ENCODE measurements at places on chromosomes 13 and 19.

GRCh38 chr13:51704399-51705313 is 99.3 kb downstream of the DHRS12 start:
- no peak for DNase-seq

GRCh38 chr19:35718345-35719041 is 690 bp downstream of the KMT2B start:
- DNase-seq = peak; percentile 65

- DNase-seq = no peak
Observed at GRCh38 chr13:101144808-101145419, 271.4 kb downstream of the NALCN start.

- DNase-seq = peak; percentile 61
Observed at GRCh38 chr13:44331912-44332851, 41.4 kb upstream of the SERP2 start.

DNA sequence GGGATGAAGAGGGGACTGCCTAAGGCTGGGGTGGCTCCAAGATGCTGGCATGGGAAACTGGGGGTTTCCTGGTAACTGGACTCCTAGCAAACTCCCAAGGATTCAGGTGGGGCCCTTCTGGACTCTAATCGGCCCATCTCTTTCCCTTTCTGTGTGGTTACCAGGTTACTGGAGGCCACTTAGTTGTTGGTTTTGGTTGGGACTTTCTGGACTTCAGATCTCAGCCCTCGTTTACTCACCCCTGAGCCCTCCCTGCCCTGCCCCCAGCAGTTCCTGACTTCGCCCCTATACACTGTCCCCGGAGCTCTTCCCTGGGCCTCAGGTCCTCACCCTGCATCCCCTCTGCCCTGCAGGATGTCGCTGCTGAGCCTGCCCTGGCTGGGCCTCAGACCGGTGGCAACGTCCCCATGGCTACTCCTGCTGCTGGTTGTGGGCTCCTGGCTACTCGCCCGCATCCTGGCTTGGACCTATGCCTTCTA is 328 bp downstream of the CYP4F12 start:
- no peak for DNase-seq

- DNase-seq = no peak
Observed at GRCh38 chr19:47539747-47540311, 25.0 kb upstream of the NAPA start.

- DNase-seq = no peak
Observed at GRCh38 chr13:98664047-98664446, 87.1 kb upstream of the STK24 start.

- DNase-seq = no peak
Observed at GRCh38 chr19:11552666-11553372, 6.2 kb downstream of the ELOF1 start.

DNA sequence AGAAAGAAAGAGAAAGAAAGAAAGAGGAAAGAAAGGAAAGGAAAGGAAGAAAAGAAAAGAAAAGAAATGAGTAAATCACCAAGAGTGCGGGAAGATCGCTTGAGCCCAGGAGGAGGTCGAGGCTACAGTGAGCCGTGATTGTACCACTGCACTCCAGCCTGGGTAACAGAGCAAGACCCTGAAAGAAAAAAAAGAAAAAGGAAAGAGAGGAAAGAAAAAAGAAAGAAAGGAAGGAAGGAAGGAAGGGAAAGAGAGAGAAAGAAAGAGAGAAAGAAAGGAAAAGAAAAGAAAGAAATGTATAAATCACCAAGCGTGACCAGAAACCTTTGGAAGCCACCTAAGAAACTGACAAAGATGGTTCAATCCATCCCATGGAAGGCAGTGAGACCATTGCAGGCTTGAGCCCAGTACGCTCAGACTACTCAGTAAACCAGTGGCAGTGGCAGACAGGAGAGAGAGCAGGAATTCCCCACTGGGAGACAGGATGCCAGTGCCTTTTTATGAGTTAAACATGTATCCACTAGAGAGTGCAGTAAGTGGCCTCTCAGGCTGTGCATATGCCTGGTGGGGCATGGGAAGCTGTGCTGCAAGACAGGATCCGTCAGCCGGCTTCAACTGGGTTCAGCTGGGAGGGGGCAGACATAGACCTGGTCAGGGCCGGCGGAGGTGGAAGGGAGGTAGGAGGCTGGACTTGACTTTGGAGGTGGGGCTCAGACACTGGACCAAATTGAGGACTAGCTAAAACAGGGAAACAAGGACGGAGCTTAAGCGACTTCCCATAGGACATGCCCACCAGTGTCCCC is 4.8 kb downstream of the GPR42 start:
- DNase-seq = no peak

DNA sequence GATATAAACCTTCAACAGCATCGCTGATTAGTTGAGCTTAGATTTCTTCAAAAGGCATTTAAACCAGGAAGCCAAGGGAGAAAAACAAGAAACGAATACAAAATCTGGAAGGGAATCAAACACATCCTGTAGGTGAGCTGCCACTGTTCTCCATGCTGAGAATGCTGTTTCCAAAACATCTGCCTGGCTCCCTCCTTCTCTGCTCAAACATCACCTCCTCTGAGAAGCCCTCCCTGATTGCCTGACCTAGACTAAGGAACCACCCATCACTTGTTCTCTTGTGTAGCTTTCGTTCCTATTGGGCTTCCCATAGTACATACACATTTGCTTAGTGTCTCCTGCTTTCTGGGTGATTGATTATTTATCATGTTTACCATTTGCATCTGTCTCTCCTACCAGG is 152.7 kb downstream of the CACNA1A start:
- no peak for DNase-seq

DNA sequence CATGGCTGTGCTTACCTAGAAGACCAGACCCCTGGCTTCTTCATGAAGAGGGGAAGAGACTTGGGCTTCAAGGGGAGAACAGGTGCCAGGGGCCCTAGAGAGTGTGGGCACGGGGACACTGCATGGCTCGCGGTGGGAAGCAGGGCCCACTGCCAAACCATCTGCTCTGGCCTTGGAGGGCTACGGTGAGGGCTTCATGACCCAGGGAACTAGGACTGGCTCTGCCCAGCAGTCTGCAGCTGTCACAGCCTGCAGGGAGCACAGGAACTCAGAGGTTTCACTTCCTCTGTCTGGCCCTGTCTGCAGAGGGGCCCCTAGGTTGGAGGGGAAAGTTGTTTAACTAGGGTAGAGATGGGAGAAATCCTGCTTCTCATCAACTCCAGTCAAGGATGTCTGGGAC is 4.3 kb downstream of the ERCC1 start:
- DNase-seq = no peak

- no peak for DNase-seq
Observed at GRCh38 chr13:28258417-28258816, 120.1 kb downstream of the PAN3 start.

DNA sequence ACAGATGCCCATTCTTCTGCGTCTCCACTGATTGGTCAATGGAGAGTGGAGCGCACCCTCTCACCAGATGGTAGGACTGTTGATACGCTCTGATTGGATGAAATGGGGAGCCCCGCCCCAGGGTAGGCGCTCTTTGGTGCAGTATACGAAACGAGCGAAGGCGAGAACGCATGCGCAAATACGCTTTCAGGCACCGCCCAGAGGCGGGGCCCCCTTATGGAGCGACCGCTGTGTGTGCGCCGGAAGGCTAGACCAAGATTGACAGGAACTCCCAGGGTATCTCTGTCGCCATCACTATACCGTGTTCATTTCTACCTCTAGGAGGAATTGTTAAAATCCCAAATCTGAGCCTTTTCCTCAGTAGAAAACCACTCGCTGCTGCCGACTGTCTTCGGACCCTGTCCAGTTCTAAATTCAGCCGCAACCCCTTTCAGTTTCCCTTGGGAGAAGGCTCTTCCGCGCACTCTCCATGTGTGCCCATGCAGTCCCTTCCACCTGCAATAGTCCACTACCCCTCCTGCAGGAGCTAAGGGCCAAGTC is 720 bp upstream of the HNRNPL start:
- no peak for DNase-seq

DNA sequence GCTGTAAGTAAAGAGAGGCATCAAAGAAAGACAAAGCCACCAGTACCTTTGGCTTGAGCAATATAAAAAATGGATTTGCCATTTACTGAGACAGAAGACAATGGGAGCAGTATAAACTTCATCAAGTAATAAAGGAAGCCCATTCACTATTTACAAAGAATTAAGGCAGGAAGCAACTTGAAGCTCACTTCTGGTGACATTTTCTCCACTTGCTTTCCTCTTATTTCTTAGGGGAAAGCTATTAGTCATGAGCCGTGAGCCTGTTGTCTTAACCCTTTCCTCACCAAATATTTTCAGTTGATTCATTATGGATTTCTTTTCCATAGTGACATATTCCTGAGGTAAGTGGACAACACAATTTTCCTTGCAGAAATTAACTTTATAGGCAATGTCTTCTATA is 156.8 kb downstream of the DNAJC3 start:
- no peak for DNase-seq

GRCh38 chr19:37413313-37414084 is 42.6 kb downstream of the ZNF527 start:
- no peak for DNase-seq

GRCh38 chr19:33532859-33533460 is 11.4 kb upstream of the PEPD start:
- no peak for DNase-seq

DNA sequence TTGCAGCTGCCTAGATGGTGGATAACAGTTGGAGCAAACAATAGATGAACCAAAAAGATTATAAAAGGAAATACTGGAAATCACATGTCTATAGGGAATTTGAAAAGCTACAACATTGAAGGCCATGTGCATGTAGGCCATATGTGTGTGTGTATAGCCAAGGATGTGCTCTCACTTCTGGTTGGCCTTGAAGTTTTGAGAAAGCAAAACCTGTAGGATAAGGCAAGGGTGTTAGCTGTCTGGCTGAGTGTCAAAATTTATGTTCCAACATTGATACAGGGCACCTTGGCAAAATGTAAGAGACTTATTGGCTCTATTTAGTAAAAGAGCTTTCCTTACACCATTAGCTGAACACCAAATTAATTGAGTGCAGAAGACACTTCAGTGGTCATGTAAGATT is 1723.6 kb upstream of the PCDH20 start:
- no peak for DNase-seq

DNA sequence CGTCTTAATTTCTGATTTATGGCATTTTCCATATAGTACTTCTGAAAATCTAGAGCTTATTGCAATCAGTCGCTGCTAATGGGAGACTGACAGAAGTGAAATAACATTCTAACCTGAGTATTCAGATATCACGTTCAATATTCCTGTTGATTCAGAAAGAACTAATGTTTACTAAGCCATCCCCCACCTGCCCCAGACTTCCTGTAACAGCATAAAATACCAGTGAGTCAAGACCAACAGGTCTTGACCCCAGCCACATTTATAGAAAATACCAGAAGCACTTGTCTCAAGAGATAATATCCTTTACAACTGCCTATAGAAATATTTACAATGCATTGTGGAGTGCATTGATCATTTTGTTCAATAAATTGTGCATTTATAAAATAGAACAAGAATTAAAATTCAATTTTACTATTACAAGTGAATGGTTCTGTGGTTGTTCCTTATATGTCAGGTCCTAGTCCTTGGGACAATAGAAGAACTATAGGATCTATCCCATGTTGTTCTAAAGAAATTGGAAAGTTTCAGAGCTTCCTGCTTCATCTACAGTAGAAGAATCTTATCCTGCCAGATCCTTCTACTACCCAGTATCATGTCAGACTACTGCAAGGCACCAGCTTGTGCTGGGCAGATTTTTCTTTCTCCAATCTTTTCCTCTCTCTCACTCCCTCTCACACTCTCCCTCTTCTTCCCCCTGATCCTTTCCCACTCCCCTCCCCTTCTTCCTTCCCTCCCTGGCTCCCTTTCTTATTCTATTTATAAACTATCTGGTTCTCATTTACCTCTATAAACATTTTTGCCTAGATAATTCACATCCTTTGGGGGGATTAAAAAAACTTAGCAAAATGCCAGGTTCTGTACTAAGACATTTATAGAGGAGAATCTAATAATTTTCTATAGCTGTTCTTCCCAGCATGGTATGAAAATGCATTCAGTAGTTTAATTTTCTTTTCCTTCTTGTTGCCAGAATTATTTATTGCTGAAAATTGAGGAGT is 629.9 kb downstream of the DIAPH3 start:
- DNase-seq = no peak

- DNase-seq = no peak
Observed at GRCh38 chr19:13117176-13117771, 734 bp upstream of the TRMT1 start.

- DNase-seq = no peak
Observed at GRCh38 chr13:42380420-42381164, 108.6 kb downstream of the AKAP11 start.

DNA sequence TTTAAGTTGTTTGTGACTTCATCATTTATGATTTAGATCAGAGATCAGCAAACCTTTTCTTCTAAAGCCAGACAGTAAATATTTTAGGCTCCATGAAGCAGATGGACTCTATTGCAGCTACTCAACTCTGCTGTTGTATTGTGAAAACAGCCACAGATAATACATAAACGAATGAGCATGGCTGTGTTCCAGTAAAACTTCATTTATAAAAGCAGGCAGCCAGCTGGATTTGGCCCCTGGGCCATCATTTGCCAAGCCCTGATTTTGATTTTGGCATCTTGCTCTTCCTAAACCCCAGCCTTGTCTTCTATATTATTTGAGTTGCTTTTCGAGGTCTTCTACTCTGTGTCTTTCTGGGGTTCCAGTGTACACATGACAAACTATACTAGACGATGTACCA is 41.3 kb downstream of the RNASEH2B start:
- no peak for DNase-seq

GRCh38 chr13:67148161-67148571 is 82.0 kb downstream of the PCDH9 start:
- no peak for DNase-seq

- DNase-seq = no peak
Observed at GRCh38 chr13:82717249-82717648, 1165.0 kb downstream of the SLITRK1 start.

GRCh38 chr19:54063350-54064116 is at the start of gene VSTM1:
Gene VSTM1, minus strand, starts transcription at chr19:54063897. Its CDS starts 120 bp downstream, at chr19:54063777.
- DNase-seq = no peak

DNA sequence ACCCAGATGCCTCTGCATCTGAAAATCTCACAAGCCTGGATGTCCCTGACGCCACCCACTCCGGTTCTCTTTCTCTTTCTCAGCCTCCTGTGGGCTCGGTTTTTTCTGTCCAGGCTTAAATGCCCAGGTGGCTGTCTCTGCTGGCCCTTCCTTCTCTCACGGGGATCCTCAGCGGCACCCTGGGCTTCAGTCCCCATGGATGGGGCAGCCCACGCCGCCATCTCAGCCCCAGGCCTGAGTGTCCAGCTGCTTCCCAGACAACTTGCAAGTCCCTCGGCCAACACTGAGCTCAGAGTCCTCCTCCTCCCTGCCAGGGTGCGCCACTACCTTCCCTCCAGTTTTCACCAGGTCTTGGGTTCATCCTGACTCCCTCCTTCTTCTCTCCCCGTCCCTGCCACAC is 6.4 kb downstream of the FBN3 start:
- no peak for DNase-seq

- no peak for DNase-seq
Observed at GRCh38 chr13:29196409-29197074, 376.4 kb downstream of the MTUS2 start.

Measured in islet precursor cell (in vitro differentiated cells).